ENCODE measurements at places on chromosomes 2 and 18.

- DNase-seq, result no peak
These were observed 72.3 kb downstream of the NDUFA10 start for GRCh38 chr2:239952665-239953417.

GRCh38 chr2:48433682-48434081 lies 96.3 kb upstream of the STON1 start:
- DNase-seq, result no peak

- no peak for DNase-seq
These were observed 196.0 kb downstream of the ZEB2 start for GRCh38 chr2:144323946-144324345.

DNA sequence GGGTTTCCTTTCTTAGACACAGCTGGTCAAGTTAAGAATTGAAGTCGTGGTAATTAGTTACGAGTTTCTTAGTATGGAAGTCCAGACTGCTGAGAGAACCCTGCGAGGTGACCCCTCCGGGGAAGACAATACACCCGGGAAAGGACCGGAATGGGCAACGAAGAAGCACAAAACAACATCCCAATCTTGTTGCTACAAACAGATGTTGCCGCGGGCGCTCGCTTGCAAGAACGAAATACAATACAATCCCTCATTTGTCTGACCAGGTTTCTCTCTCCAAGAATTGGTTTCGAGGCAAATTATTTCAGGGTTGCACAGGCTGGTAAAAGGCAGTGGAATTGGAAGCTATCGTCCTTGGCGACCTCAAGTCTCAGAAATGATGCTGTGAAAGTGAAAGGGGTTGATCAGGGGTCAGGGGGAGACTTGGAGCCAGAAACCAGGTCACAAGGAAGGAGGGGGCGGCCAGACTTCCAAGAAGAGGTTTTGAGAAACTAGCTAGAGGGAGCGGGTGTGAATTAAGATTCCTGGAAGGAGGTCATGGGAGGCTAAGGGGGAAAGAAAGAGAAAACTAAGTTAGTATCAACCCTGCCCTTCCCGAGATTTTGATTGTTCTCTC lies 401.9 kb downstream of the HRH4 start:
- no peak for DNase-seq

DNA sequence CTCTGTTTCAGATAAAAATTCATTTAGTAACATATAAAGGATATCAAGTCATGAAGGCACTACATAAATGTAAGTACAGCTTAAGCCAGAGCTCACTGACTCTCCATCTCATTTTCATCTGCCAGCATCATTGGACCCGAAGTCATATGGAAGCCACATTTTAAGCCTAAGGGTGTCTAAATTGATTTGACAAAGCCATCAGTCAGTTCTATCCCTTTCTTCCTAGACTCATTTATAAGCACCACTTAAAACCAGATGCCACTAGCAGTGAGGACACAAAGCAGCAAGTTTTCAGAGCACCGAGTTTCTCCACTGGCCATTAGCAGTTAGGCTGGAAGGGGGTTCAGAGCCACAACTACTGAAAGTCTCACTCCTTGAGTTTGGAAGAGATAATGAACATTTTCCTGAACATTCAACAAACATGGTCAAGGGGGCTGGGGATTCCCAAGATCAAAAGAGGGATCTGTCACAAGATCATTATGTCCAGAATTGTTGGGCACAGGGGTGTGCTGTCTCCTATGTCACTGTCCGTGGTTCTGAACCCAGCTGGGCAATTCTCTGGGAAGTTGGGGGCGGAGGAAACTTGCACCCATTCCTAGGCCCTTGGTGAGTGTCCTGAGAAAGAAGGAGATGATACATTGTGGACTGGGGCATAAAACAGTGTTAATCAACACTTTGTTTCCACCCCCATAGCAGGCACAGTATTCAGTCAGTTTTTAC lies 158.5 kb upstream of the LMAN1 start:
- no peak for DNase-seq
